ENCODE measurements at places on chromosomes 13 and 19.

DNA sequence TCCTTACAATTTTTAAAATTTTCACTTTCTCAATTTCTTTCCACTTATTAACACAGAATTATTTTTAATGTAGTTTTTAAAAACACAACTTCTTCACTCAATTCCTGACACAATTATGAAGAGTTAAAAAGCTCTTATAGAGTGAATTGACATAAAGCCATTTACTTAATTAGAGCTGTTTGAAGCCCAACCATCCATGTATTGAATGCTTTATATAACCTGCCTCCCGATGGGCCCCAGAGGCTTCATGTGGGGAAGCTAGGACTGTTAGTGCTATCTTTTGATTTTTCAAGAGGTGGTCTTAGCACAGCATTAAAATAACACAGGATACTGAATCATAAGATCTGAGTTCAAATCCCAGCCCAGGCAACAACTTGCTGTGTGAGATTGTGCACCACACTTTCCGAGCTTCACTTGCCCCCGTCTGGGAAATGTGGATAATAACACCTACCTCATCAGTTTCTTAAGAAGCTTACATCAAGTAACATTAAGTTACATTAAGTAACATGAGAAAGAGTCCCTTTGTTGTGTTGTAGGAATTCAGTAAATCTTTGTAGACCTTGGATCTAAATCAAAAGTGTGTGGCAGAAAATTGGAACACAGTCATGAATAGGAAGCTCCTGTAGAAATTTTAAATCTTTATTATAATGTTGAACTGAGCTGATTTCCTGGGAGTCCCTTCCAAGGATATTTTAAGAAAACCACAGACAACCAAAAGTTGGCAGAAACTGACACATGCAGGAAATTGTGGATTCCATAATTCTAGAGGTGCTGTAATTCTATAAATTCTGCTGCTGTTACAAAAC is 5.5 kb upstream of the ENOX1 start:
- no peak for DNase-seq

DNA sequence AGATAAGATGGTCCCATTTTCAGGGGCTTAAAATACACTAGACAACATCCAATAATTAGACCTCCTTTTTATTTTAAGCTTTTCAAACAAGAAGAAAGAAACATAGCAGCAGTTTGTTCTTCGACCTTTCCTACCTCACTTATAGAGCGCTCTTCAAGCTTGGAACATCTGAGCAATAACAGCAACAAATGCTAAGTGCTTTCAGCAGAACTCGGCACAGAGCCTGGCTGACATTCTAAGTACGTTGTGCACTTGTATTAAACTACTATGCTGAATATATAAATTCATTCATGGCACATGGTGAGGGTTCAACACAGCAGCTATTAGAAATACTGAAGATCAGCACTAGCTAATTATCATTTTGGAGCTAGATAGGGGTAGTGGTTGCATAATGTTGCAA is 256.1 kb upstream of the MAB21L1 start:
- DNase-seq = no peak

DNA sequence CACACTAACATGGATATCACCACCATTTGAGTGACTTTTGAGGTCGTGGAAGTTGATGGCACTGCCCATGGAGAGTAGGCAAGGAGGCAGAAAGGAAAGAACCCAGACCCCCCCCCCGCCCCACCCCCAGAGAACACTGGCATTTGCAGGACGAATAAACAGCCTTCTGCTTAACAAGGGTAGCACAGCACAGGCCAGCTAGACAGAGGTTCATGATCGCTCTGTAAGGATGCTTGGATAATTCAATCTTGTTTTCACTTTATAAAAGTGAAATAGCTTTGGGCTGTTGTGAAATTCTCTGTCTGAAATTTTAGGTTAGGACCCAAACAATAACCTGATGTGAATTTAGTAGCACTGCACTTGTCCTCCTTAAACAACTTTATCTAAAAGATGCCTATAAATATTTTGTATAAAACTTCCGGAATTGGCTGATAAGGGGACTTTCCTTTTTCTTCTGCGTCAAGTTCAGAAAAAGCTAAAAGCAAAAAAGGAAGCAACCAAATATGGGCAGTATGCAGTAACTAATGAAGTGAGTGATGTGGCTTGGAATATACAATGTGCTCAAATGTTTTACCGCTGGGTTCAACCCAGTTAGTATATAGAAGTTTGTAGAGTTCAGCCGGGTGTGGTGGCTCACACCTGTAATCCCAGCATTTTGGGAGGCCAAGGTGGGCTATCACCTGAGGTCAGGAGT is 163.7 kb downstream of the SHISA2 start:
- DNase-seq = no peak

GRCh38 chr13:106602178-106602577 is 34.2 kb upstream of the ARGLU1 start:
- no peak for DNase-seq

- no peak for DNase-seq
Measured at GRCh38 chr19:43684326-43684725, 14.4 kb upstream of the PLAUR start.

- DNase-seq = peak; percentile 95
Measured at GRCh38 chr19:48330012-48330681, 4.8 kb downstream of the EMP3 start.

DNA sequence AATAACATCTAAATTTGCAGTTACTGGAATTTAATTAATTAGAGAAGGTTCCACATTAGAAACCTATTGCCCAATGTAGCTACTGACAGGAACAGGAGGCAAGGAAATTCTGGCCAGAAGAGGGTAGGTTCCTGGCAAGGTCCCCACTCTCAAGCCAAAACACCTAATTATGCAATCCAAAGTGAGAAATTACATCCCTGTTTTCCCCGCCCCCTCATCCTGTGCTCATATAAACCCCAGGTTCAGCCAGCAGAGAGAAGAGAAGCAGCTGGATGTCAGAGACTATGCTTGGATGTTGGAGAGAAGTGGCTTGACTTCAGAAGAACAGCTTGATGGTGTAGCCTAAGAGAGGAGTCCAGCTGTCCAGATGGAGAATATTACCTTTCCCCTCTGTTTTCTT is 951.3 kb upstream of the PRR20A start:
- no peak for DNase-seq

DNA sequence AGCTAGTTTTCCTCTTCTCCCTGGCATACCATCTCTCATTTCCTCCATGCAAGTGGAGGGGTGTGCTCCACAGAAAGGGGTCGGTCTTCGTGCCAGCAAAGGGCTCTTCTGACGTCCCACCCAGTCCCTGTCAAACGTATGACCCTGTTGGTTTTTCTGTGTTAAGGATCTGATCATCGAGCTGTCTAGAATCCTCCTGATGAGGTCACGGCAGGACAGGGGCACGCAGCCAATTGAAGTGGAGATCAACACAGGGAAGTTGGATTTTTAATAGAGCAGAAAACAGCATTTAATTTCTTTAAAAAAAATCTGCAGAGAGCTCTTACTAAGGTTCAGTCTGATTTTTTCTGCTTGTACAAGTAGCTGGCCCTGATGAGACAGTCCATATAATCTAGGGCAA is 339.4 kb downstream of the TEX29 start:
- DNase-seq = no peak

GRCh38 chr19:49684251-49684982 is 5.0 kb upstream of the ADM5 start:
- DNase-seq = peak; percentile 75

DNA sequence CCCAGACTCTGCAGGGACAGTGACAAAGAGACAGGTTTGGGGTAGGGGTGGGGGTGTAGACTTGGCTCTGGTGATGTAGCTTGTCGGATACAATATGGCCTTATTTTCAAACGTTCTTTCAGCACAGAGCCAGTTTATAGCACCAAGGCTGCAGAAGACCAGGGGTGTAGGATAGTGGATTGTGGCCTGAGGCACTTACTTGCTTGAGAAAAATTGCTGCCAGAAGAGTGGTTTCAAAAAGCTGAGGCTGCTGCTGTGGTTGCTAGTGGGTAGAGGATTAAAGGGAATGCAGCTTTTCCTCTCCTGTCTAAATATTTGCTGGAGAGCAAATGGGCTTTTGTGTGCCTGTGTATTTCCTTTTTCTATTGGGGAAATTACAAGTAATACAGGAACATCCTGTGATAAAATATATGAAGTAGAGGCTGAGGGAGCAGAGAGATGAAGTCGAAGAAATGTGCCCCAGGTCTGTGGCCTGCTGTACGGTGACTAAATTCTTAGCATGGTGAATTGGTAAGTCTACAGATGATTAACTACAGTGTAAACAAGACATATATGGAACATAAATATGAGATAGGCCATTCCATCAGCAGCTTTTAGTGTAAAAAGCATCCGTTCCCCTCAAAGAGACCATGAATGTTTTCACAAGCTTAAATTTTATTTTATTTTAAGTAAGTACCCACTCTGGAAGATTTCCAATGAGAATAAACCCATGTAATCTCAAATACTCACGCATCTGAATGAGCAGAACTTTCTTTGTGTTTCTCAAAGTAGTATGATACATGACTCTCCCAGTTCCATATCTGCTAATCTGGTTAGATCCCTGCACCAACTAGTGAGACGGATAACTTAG is 112.9 kb downstream of the LRCH1 start:
- DNase-seq = no peak

- DNase-seq = no peak
Measured at GRCh38 chr19:351976-352625, 7.5 kb upstream of the MIER2 start.

DNA sequence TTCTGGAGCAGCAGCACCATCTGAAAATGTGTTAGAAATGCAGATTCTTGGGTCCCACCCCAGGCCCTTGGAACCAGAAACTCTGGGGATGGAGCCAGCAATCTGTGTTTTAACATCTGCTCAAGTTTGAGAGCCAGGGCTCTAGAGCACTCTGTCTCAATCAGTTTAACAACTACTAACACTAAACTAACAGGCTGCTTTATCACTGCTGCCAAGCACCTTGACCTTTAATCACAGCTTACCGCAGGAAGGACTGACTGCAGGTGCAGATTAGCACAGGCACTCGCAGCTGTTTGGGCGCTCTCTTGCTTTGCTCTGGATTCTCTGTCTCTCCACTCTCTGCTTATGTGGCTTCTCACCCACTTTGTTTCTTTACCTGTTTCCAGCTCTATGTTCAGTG is 163.5 kb downstream of the MTUS2 start:
- DNase-seq = no peak

GRCh38 chr13:78046331-78046730 is 127.7 kb upstream of the EDNRB start:
- DNase-seq = no peak

DNA sequence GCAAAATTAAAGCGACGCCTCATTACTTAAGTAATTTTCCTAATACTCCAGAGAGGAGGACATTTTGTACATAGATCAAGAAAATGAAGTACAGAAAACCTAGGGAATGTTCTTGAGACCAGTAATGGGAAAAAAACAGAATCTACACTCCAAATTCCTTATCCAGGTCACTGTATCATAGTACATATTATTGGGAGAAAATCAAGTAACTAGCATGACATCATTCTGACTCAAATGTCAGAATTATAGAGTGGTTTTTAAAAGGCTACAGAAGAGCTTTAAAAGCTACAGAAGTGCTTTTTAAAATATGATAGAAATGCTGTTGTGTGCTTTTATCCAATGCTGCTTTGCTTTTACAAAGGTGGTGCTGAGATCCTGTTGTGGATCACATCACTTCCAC is 86.3 kb upstream of the SLC15A1 start:
- DNase-seq = no peak

DNA sequence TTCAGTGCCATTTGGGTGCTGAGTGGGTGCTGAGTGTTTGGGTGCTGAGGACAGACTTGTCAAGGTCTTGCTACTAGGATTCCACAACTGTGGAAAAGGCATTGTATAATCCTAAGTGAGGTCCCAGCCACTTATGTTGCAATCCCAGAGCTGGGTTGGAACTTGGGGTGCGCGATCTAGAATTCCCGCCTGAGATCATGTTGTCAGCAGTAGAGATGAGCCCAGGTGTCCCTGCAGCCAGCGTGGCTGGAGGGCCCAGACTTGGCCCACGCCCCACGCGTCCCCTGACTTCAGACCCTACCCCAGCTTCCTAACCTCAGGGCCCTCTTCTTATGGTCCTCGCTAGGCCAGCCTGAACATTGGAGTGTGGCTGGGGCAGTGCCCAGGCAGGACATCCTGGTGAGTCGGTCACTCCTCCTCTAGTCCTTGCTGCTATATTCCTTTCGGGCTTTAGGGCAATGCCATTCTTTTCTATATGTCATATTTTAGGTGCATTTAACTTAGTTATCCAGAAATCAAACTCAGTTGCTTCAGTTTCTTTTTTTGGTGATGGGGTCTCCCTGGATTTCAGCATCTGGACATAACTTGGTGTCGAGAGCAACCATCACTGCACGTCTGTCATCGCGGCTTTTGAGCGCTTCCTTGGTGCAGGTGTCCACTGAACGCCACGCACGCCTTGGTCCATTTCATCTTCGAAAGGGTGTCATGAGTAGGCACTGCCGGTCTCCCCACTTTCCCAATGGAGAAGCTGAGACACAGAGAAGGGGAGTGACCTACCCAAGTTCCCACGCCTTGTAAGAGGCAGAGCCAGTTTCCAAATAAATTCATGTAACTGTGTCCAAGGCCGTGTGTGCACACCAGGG is 46.4 kb upstream of the F7 start:
- DNase-seq = no peak

DNA sequence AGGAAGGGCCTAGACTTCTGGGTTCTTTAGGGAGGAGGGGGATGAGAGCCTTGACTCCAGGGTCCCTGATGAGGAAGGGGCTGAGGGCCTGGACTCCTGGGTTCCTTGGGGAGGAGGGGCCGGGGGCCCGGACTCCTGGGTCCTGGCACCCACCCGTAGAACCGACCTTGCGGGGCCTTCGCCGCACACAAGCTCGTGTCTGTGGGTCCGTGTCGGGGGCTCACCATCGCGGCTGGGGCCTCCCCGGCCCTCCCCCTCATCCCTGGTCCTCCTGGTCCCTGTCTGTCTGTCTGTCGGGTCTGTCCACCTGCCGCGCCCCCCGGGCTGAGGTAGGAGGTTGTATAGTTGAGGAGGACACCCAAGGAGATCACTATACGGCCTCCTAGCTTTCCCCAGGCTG is 662 bp upstream of the SPACA6 start:
- DNase-seq = no peak

- no peak for DNase-seq
Measured at GRCh38 chr13:111036665-111037064, 78.4 kb upstream of the ARHGEF7 start.

DNA sequence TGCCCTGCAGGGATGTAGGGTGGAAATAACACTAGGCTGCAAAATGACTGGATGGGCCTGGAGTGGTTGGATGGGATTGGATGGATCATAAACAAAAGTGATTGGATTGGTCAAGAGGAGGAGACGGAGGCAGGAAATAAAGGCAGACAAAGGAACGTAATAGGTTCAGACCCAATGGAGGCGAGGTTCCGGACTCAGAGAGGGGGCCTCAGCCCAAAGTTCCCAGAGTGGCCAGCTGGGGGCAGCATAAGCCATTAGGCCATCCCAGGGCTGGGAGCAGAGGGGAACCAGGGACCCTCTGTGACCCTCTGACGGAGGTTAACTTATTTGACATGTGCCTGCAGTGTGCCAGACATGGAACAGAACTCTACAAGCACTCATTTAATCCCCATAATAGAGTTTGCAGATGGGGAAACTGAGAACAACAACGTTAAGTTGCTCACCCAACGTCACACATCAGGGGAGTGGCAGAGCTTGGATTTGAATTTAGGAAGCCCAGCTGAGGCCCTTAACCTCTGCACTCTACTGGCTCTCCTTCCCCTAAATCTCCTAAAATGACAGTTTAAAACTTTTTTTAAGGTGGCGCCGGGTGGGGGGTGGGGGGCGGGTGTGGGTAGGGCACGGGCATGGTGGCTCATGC is 15.3 kb upstream of the MAP1S start:
- DNase-seq = peak; percentile 92
